LoVo (cell line): ENCODE measurements at places on chromosomes 3 and 15.
A peak's percentile ranks its signal among the peaks of the same experiment; 100 is the strongest.

DNA sequence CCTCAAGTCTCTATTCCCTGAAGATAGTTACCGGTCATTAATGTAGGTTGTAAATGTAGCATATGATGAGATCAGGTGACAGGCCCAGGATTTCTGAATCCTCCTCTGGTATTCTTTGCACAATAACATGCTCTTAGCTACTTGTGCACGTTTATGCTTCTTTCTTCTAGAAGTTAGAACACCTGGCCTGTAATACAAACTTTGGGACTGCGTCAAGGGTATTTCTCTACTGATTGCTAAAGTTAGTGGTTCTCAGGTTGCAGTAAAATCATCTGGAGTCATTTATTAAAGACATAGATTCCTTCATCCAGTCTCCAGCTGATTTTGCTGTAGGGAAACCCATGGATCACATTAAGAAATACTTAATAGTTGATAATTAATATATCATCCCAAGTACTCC lies 48.0 kb downstream of the UNC13C start:
- no peak for DNase-seq

DNA sequence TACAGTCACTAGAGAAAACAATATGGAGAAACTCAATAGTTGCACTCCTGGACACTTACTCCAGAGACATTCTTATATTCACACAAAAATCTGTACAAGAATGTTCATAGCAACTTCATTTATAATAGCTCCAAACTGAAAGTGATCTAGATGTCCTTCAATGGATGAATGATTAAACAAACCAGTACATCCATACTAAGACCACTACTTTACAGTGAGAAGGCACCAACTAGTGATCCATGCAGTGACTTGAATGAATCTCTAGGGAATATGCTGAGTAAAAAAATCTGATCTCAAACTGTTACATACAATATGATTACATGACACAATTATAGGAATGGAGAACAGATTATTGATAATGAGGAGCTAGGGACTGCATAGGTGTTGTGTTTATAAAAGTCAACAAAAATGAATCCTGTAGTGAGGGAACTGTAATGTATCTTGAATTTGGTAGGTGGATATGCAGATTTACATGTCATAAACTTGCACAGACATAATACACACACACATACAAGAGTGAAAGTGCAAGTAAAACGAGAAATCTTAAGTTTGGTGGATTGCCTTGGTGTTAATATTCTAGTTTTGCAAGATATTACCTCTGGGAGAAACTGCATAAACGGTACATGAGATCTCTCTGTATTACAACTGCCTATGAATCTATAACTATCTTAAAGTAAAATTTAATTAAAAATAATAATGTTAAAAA lies 85.7 kb downstream of the SPATA16 start:
- no peak for DNase-seq

DNA sequence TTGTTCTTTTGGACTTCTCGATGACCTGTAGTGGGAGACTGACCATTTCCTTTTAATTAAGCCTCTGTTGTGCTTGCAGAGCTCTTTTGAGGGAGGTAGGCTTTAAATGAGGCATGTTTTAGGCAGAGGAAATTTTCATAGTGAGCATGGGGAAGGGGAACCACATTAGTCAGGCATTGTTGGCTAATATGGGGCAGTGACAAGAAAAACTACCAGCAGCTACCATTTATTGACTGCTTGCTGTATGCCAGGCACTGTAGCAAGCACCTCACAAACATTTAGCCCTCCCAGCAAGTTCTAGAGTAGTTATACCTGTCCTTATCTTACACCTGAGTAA lies 10.9 kb downstream of the ATG7 start:
- no peak for DNase-seq

DNA sequence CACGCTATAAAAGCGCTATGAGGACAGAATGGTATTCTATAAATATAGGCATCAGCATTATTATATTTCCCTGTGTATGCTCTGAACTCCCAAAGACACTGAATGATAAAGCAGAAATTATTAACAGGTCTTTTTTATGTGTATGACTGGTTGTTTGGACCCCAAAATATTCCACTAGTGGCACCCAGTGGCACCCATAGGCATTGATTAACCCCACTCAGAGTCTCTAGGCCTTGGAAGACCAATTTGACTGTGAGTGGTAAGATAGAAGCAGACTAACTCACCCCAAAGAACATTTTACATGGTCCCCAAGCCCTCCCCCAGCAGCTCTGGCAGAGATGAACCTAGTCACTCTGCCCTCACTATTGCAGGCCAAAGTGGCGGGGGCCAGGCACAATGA lies 45.4 kb upstream of the UBE2E1 start:
- no peak for DNase-seq

GRCh38 chr3:138165061-138165460 lies 9.7 kb downstream of the DBR1 start:
- no peak for DNase-seq

GRCh38 chr3:70658513-70659310 lies 346.3 kb upstream of the MDFIC2 start:
- DNase-seq: no peak

DNA sequence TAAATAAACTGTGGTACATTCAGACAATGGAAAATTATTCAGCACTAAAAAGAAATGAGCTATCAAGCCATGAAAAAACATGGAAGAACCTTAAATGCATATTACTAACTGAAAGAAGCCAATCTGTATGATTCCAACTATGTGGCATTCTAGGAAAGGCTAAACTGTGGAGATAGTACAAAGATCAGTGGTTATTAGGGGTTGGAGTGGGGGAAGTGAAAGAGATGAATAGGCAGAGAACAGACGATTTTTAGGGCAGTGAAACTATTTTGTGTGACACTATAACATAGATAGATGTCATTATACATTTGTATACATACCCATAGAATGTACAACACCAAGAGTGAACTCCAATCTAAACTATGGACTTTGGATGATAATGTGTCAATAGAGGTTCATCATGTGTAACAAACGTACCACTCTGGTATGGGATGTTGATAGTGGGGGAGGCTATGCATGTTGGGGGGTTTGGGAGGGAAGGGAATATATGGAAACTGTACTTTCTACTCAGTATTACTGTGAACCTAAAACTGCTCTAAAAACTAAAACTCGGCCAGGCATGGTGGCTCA lies 29.0 kb downstream of the RAB27A start:
- no peak for DNase-seq

- DNase-seq: no peak
Observed at GRCh38 chr15:101461097-101461496, 28.4 kb downstream of the PCSK6 start.

DNA sequence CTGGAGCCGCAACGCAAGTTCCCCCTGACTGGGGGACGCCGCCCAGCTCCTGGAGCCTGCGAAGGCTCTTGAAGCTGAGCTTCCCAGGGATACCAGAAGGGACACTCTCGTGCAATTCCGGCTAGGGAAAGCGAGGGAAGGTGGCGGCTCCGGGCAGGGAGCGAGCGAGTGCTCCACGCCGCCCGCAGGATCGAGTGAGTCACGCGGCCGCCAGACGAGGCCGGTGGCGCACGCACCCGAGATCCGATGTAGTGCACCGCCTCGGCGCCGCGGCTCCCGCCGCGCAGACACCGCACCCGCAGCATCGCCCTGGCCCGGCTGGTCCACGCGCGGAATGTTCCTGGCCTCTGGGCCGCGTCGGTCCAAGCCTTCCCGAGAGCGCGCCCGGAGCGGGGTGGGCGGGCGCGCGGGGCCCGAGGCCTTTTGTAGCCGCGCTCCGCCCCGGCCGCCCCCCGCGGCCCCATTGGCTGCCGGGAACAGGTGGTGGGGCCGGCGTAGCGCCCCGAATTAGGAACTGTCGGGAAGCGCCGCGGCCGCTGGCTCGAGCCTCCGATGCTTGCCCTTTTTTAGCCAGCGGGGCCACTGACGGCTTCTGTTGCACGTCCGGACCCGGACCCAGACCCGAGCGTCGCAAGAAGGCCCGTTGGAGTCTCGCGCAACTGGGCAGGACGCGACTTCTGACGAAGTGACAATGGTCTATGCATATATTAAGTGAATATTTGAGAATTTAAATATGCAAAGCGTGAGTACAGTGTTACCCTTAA lies at the start of gene GATM:
TSS of gene GATM (minus strand) at position 396 of the 764 bp plus-strand sequence. CDS start at position 305, 91 bp downstream.
- peak; percentile 51 for DNase-seq

GRCh38 chr3:149965278-149965677 lies 5.4 kb downstream of the PFN2 start:
- DNase-seq: no peak

- DNase-seq: no peak
Observed at GRCh38 chr3:194080436-194080835, 55.5 kb upstream of the HES1 start.

GRCh38 chr3:53254509-53255422 lies 1.1 kb downstream of the TKT start:
- DNase-seq: peak; percentile 47

DNA sequence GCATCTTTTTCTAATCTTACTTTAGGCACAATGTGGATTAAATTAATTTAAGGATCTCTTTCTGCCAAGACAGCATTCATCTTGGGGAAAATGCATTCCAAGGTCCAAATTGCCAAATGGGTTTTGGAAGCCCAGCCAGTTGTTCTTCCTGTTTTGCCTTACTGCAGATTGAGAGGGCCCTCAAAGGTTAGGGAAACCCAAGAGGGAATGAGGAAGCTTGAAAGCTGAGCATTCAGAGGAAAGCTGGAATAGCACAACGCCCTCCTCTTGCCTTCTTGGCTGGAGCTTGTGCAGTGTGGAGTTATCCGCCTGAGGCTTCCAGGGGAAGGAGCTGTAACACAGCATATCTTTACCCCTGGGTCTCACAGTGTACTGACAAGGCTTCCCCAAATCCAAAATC lies 18.2 kb upstream of the SACM1L start:
- no peak for DNase-seq

GRCh38 chr15:77461486-77461885 lies 40.8 kb downstream of the HMG20A start:
- no peak for DNase-seq

DNA sequence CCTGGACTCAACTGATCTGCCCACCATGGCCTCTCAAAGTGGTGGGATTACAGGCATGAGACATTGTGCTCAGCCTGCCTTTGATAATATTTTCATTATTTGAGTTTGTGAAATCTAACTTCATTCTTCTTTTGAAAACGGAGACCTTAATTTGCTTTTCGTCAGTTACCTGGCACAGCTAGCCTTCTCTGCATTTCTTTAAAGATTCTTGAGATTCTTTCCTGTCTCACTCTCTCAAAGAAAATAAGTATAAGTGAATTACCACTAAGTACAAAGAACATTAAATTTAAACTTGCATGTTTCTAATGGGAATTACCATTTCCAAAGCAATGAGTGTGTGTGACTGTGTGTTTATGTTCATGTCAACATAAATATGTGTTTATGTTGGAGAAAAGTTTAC lies 187.9 kb downstream of the NFKBIZ start:
- DNase-seq: no peak
